ENCODE measurements at places on chromosomes 1 and 21. TPM values are rescaled to one million over a fixed set of nuclear protein-coding genes. Genes with fewer than 3 reads are reported as not detected.

Gene PINK1
- 21.0 TPM for polyA plus RNA-seq

DNA sequence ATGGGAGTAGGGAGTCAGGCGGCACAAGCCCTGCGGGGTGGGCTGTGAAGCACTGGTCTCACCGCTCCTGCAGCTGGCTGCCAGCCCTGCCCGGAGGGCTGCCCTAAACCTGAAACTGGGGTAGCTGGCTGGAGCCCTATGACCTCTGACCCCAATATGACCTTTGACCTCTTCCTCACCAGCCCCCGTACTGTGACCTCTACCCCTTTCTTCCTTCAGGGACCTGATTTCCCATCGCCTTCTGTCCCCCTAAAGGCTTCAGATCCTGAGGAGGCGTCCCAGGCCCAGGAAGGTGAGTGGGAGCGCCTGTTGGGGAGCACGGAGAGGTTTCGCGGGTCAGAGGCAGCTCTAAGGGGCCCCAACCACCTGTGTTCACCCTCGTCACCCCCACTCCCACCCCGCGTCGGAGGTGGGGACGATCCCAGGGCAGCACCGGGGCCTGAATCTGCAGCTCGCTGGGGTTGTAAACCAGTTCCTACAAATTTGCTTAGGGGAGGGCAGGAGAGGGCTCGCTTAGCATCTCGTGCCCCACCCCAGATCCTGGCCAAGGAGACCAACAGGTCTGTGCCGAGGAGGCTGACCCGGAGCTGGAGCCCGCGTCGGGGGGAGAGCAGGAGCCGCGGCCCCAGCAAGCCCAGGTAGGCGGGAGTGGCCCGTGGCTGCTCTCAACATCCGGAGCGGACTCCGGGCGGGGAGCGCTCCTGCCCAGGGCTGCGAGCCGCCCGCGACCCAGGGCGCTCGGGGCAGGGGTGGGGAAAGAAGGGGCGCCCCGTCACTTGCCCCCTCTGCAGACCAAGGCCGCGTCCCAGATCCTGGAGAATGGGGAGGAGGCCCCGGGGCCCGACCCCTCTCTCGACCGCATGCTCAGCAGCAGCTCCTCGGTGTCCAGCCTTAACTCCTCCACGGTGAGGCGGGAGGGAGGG, 7.3 kb downstream of the SYTL1 start:
- H3K27ac ChIP-seq: no peak overlapping the region
- H3K4me3 ChIP-seq: peak overlapping the region; percentile 53
- H3K27me3 ChIP-seq: no peaks in the 10 kb centered on the region
- no peaks in the 10 kb centered on the region for H3K36me3 ChIP-seq

DNA sequence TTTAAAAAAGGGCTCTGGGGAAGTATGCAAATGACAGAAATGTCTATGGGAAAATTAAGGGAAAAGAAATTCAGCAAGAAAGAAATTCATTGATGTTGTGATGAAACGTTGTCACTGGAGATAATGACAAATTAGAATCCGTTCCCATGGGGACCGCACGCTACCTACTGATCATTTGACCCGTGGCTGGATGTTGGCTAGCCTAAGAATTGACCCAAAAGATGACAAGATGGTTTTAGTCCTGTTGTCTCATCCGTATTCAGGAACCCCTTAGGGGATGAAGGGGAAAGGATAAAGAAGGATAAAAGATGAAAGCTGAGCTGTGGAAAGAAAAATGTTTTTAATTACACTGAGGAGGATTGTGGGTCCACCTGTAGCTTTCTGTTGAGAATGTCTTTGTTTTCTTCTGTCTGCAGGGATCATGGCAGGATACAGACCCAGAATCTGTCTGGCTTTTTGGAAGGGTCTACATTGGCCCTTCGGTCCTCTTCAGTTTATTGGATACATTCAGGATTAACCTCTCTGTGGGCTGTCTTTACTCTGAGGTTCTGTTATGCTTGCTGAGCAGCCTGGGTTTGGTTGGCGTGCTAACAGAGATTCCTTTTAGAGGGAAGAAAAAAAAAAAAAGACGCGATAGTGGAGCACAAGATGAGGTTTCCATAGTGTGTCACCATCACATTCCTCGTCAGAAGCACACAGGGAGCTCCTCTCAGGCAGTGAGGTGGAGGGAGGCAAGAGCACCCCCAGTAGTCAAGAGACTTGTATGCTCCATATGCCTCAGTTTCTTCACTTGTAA, 106.2 kb downstream of the CACHD1 start:
- no peak overlapping the region for H3K4me3 ChIP-seq
- H3K27me3 ChIP-seq: no peaks in the 10 kb centered on the region
- no peak for DNase-seq
- H3K4me1 ChIP-seq: peaks cover 24% of the 10 kb centered on the region
- no peaks in the 10 kb centered on the region for H3K36me3 ChIP-seq
- H3K27ac ChIP-seq: no peak overlapping the region

- no peak for DNase-seq
- no peaks in the 10 kb centered on the region for H3K36me3 ChIP-seq
- no peak overlapping the region for H3K4me3 ChIP-seq
- H3K27me3 ChIP-seq: no peaks in the 10 kb centered on the region
Measured at GRCh38 chr1:52670604-52671003, 27.5 kb downstream of the COA7 start.

- H3K36me3 ChIP-seq: 0 out of 2 replicates have a peak, but pooled peaks cover 5% of the 10 kb centered on the region
- DNase-seq: peak; percentile 19
- H3K4me3 ChIP-seq: no peak overlapping the region
- H3K27ac ChIP-seq: no peak overlapping the region
- peaks cover 9% of the 10 kb centered on the region for H3K4me1 ChIP-seq
Measured at GRCh38 chr1:12249181-12249580, 19.4 kb downstream of the VPS13D start.

- no peaks in the 10 kb centered on the region for H3K27me3 ChIP-seq
- no peak overlapping the region for H3K27ac ChIP-seq
- no peak overlapping the region for H3K4me3 ChIP-seq
Measured at GRCh38 chr1:206702803-206703202, 18.1 kb downstream of the MAPKAPK2 start.

- no peak overlapping the region for H3K27ac ChIP-seq
- no peak overlapping the region for H3K4me3 ChIP-seq
- H3K36me3 ChIP-seq: no peaks in the 10 kb centered on the region
- H3K4me1 ChIP-seq: no peaks in the 10 kb centered on the region
- no peak for DNase-seq
- 0 out of 2 replicates have a peak, but pooled peaks cover 2% of the 10 kb centered on the region for H3K27me3 ChIP-seq
Measured at GRCh38 chr1:244207042-244207934, 156.2 kb downstream of the ZBTB18 start.

DNA sequence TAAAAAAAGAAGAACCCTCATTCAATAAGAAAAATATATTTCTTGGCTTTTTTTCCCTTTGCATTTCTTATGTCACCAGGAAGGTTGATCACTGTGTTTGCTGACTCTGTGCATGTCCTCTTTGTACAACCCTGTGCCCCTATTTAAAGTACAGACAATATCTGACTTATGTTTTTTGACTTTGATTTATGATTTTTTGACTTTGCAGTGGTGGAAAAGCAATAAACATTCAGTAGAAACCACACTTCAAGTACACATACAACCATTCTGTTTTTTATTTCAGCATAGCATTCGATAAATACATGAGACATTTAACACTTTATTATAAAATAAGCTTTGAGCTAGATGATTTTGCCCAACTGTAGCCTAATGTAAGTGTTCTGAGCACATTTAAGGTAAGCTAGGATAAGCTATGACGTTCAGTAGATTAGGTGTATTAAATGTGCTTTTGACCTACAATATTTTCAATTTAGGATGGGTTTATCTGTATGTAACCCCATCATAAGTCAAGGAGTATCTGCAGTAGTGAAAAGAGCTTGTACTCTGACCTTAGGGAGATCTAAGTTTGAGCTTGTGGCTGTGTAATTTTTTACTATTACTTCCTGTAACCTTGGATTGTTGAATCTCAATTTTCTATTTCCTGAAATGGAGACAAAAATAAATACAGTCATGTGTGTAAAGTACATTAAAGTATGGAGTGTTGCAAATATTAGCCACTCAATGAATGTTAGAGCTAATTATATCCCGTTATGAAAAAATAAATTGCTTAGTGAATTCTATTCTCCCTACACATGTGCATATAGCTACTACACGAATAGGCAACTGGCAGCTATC, 1.2 kb downstream of the RNASEL start:
- no peaks in the 10 kb centered on the region for H3K27me3 ChIP-seq
- no peak overlapping the region for H3K4me3 ChIP-seq
- H3K36me3 ChIP-seq: no peaks in the 10 kb centered on the region
- H3K4me1 ChIP-seq: peaks cover 4% of the 10 kb centered on the region
- no peak for DNase-seq

GRCh38 chr1:115679141-115679611, 37.4 kb downstream of the VANGL1 start:
- no peaks in the 10 kb centered on the region for H3K36me3 ChIP-seq
- no peak for DNase-seq
- no peaks in the 10 kb centered on the region for H3K4me1 ChIP-seq
- H3K27ac ChIP-seq: no peak overlapping the region
- no peaks in the 10 kb centered on the region for H3K27me3 ChIP-seq

DNA sequence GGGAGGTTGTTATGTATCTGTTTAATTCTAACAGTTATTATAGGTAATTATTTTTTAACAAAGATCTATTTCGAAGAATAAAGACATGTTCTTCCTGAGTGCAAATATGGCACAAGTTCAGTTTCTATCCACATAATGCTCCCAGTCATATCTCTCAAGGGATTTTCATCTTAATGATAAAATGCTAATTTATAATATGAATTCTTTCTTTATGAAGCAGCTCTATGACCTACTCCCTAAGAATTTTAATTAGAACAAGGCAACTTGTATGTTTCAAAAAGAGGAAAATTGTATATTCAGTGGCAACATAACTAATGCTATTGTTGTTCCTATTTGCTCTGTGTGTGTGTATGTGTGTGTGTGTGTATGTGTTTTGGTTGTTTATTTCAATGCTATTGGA, 1222.1 kb upstream of the NCAM2 start:
- no peaks in the 10 kb centered on the region for H3K27me3 ChIP-seq
- H3K36me3 ChIP-seq: no peaks in the 10 kb centered on the region
- no peak overlapping the region for H3K4me3 ChIP-seq
- DNase-seq: no peak
- H3K27ac ChIP-seq: no peak overlapping the region
